GM23248 (cell line): ENCODE measurements at places on chromosomes 1 and 21.

- no peak for DNase-seq
Observed at GRCh38 chr1:45635211-45635610, 11.4 kb upstream of the CCDC17 start.

DNA sequence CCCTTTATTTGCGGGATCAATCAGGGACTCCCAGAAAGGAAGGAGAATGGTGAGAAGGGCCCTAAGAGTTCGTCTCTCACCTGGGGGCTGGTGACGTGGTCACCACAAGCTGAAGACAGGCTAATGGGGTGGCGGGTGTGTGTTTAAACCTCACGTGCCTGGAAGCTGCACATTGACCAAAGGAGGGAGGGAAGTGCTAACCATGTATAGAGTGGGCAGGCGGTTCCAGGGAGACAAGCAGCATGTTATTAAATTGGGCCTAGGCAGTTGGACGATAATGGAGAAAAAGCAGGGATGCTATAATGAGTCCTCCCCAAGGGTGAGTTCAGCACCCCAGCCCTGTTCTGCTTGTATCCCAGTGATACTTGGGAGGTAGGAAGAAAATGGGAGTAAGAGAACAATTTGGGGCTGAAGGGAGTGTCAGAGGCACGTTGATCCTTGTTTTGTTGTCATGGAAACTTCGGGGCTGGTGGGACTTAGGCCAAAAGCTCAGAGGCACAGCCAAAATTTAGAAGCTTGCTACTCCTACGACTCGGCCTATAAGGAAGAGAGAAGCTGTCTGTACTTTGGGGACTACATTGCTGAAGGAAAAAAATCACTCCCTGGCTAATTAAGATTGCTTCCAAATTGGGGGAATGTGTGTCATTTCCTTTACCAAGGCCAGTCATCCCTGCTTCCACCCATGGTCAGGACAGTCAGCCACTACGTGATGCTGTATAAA is 33.2 kb upstream of the EPHA8 start:
- peak; percentile 79 for DNase-seq

DNA sequence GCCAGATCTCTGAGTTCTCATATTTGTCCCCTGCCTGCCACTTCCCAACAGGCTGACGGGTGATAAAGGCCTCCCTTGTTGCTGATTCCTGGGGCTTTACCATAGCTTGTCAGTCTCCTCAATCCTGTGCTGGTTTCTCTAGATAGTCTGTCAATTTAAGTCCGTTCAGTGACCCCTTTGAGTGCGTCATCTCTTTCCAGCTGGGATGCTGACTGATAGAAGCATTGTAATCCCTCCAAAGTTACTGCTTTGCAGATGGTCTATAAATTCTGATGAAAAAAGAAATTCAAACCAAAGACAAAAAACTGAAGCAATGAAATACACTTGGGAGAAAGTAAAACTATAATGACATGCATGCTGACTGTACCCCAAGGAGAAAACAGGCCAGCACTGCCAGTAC is 28.3 kb downstream of the RHOU start:
- no peak for DNase-seq

GRCh38 chr1:222935239-222935900 is 120.5 kb downstream of the DISP1 start:
- DNase-seq = no peak

- no peak for DNase-seq
Observed at GRCh38 chr1:230230273-230230672, 163.2 kb downstream of the GALNT2 start.

DNA sequence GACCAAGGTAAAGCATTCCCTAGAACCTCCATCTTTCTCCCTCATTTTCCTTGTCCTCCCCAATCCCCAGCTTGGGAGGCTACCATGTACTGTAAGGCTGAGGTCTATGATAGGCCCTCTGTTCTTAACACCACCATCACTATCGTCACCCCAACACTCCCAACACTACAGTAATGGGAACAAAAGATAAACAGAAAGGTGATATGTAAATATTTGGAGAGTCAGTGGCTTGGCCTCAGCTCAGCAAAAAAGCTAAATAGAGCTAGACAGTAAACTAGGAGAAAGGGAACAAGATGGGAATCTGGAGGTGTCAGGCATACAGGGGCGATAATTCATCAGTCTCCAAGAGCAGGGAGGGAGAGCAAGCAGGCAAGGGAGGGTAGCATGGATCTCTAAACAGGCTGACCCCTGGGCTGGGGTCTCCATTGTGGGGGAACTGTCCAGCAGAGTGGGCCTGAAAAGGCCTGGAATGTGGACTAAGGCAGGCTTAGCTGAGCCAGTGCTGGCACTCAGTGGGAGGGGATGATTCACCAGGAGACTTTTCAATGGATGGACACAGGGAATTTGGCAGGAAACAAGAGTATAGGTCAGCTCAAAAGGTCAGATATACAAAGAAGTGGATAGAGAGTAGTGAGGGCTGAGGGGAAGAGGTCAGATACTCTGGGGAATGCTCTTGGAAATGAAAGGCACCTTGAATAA is 6.7 kb downstream of the WNT2B start:
- peak; percentile 69 for DNase-seq

- DNase-seq = no peak
Observed at GRCh38 chr1:22878626-22879025, 94.0 kb downstream of the LACTBL1 start.

- DNase-seq = peak; percentile 48
Observed at GRCh38 chr1:6599141-6599975, 3.3 kb downstream of the KLHL21 start.

DNA sequence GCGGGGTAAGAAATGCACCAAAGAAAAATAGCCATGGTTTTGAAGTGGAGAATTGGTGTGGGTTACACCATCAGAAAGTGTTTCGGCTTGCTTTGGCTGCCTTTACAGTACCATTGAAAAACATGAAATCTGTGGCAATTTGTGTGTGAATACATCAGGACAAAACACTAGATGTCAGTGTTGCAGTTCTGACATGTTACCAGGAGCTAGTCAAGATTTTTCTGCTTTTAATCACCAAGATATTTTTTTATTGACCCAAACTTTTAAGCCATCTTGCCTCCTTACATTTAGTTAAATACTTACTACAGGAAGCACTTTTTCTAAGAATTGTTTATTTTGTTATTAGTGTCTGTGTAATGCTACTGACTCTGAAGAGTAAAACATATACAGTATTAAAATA is 14.3 kb downstream of the RRP15 start:
- DNase-seq = peak; percentile 75

DNA sequence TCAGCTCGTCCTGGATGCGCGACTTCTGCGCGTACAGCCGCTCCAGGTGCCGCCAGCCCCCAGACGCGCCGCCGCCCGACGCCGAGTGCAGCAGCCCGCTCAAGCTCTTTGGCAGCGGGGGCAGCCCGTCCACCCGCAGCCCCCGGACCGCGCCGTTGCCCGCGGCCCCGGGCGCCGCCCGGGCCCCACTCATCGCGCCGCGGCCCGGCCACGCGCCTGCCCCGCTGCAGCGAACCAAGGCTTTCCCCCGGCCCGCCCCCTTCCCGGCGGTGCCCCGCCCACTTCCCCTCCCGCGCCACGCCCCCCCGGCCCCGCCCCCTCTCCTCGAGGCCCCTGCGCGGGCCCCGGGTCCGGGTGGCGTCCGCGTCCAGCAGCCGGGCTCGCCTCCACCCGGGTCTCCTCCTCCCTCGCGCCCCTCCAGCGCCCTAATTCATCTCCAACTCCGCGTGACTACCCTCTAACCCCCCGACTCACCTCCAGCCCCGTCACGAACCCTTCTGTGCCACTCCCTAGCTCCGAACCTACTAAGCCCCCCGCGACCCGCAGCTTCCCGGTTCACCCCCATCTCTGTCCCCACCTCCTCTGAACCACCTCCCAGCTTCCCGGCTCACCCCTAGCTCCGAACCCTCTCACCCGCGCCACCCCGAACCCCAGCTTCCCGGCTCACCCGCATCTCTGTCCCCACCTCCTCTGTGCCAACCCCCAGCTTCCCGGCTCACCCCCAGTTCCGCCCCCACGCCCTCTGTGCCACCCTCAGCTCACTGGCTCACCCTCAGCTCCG is at the start of gene FAM89A:
Gene FAM89A, minus strand, starts transcription at position 236 of the 781 bp plus-strand sequence. Its CDS starts 43 bp downstream, at position 193.
- DNase-seq = peak; percentile 68

- peak; percentile 22 for DNase-seq
Observed at GRCh38 chr1:221794079-221794670, 52.3 kb upstream of the DUSP10 start.

GRCh38 chr1:173329726-173330125 is 122.6 kb upstream of the TNFSF4 start:
- DNase-seq = peak; percentile 63

DNA sequence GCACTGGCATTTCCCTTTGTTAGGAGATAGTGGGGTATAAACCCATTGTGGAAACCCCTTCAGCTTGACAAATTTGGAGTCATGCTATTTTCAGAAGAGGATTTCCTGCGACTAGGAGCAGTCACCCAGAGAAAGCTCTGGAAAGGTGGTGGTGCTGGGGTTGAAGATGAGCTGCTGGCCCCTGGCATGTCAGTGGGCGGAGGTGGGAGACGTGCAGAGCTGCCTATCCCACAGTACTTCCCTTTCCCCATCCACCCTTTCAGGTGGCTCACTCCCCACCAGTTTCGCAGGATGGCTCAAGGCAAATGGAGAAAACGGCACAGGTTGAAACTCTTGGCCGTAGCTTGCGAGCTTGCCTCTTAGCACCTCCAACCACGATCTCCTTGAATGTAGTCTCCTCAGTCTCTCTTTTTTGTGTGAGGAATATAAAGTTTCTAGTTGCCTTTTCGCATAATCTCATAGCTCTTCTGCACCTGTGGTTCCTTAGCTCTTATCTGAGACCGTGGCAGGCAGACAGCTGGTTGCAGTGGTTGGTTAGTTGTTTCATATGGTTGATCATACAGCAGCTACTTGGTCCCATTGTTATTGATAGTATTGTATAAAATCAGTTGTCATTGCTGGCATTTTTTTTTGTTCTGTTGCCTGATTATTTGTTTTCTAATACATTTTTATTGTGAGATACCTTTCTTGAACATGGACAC is 48.2 kb downstream of the ADARB1 start:
- DNase-seq = no peak

- no peak for DNase-seq
Observed at GRCh38 chr1:10536133-10536770, 61.5 kb downstream of the PEX14 start.

GRCh38 chr1:18951818-18952391 is 4.6 kb downstream of the IFFO2 start:
- DNase-seq = no peak

- DNase-seq = no peak
Observed at GRCh38 chr21:14911351-14911750, 153.4 kb downstream of the NRIP1 start.

- DNase-seq = peak; percentile 76
Observed at GRCh38 chr1:89780721-89781120, 40.1 kb upstream of the LRRC8D start.

GRCh38 chr1:16087733-16088132 is 14.3 kb upstream of the FAM131C start:
- DNase-seq = no peak

DNA sequence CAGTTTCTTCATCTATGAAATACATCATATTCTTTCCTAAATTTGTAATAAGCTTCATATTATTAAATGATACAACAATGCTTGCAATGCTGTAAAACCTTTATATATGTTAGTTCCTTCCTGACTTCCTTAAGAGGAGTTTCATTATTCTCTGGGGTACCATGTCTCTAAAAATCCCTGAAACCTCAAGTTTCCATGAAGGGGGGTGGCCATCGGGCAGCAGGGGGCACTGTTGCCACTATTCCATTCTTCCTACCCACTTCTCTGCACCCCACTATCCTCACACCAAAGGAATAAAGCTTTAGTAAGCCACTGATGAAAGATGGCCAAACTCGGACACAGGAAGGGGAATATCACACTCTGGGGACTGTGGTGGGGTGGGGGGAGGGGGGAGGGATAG is 9.0 kb upstream of the DMRTB1 start:
- DNase-seq = peak; percentile 14

DNA sequence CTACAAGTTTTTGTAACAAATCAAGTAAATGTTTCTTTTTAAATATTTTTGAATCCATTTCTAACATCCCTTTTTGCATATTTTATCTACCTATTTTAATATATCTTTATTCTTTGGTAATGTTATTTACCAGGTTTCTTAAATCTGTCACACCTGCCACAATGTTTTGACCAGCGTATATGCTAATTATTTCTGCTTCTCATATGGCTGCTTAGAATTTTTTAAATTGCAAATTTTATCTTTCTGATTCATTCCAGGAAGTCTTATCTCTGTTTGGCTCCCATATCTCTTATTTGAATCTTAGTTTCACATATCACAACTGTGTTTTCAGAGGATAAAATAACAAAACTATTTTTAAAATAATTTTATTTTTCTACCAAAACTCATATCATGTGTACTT is 1411.1 kb downstream of the KCNT2 start:
- no peak for DNase-seq

- DNase-seq = peak; percentile 93
Observed at GRCh38 chr1:223720971-223721591, 8.7 kb downstream of the CAPN2 start.

GRCh38 chr1:3501856-3502640 is 47.6 kb downstream of the ARHGEF16 start:
- peak; percentile 56 for DNase-seq

DNA sequence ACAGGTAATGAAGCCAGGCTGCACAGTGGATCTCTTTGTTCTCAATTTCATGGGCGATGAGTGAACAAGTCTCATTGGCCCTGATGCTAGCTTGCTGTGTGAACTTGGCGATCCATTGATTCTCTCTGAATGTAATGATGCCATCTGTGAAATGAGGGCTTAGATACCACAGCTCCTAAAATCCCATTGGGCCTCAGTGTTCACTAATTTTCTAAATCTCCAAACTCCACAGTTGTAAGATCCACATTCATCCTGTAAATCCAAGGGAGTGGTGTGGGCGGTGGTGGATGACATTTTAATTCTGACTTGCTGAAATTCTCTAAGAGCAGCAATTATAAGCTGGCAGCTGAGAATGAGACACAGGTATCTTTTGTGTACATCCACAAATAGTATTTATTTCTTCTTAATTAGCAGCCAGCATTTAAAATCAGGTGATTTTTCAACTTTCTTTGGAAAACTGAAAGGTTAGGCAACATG is 9.6 kb upstream of the ACTL8 start:
- no peak for DNase-seq

DNA sequence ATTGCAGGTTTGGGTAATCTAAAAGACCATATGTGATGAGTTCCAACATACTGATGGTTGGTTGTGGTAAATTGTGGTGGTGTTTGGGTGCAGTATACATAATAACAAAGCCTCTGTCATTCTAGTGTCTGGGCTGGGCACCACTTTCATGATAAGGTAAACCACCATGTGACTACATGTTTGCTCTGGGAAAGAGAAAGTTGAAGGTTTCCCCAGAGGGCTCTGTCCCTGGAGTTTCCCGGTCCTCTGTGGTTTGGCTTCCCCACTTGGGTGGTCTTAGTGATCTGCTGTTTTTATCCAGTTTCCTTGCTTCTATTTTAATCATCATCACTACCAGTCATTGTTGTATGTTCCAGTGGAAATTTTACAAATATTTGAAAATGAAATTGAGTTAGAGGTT is 55.9 kb upstream of the TSPAN2 start:
- DNase-seq = no peak

GRCh38 chr1:168341483-168341975 is 60.9 kb downstream of the TBX19 start:
- peak; percentile 73 for DNase-seq

- peak; percentile 30 for DNase-seq
Observed at GRCh38 chr1:87212431-87213134, 116.1 kb upstream of the LMO4 start.
